Stimulated activated memory B cell treated with anti-CD40 and anti-IgM and Interleukin-4, amounts not matched to agents 10 μg/mL and 1 μg/mL and 100 μg/mL, for 72 hours (primary cell): ENCODE measurements at places on chromosomes 5 and 9.

GRCh38 chr5:178182158-178182876 lies 4.9 kb downstream of the GMCL2 start:
- no peak for ATAC-seq

- ATAC-seq, result no peak
Observed at GRCh38 chr5:54616031-54616430, 98.5 kb downstream of the SNX18 start.

DNA sequence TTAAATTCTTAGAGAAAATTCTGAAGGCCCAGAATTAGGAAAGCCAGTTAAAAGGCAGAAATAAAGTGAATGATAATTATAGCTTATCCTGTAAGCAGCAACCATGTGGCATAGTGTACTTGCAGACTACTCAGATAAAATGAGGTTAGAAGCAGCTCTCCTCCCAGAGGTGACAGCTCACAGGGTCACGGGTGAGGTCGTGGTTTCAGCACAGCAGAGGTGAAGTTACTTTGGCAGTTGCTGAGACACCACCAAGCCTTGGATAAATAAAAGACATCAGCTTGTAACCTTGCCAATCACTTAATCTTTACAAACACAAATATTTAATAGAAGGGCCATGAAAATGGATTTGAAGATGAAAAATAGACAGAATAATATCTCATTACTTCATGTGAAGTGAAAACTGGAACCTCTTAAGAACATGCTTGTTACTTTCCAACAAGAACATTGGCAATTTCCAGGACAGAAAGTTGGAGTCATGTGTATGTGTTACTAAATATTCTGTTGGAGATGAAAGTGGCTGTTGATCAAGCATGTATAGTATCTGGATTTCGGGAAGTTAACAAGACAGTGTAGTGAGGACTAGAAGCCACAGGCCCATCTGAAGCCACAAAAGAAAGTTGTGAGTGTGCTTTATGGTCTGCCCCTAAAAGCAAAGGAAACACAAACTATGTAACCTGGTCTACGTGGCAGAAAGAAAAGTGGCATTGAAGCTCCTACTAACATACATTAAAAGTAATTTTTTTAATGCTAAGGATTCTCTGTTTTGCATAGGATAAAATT lies 134.4 kb downstream of the ERCC6L2 start:
- ATAC-seq, result no peak

DNA sequence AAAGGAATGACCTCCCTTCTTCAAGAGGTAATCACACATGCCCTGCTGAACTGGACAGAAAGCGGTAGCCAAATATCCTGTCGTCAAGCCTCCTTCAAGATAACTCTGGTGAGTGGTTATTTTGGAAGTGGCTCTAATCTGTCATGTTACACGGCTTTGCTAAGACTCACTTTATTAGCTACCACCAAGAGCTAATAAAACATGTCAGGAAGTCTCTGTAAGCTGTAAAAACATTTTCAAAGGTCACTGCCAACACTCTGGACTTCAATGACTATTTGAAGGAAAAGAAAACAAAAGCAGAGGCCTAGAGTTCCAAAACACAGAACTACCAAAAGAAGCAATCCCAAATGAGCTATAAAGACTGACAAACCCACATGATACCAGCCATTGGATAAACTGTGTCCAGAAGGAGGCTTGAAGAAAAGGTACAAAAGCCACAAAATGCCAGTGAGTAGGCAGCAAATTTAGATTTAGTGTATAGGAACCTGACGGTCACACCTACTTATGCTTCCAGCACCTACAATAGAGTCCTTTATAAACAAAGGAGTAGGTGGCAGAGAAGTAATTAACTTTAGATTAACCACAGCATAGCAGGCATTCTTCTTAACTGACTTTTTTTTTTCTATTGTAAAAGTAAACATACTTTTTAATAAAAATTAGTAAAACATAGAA lies 97.3 kb upstream of the EQTN start:
- ATAC-seq, result no peak

- no peak for ATAC-seq
Observed at GRCh38 chr5:154999865-155000264, 13.7 kb upstream of the KIF4B start.

DNA sequence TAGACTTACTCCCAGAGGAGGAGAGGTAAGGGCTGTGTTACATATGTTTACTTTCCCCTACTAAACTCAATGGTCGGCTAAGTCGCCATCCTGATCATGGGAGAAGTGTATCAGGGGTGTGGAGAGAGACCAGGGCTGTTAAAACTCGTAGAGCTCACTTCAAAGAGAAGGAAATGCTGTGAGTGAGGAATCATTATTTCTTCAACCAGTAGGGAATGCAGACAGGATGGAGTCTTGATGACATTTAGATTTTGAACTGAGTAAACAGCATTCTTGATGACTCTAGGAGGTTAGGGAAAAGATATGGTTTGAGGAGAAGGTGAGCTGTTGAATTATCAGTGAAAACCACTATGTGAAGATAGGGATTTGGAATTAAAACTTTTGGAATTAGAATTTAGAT lies 17.3 kb downstream of the RECK start:
- no peak for ATAC-seq

DNA sequence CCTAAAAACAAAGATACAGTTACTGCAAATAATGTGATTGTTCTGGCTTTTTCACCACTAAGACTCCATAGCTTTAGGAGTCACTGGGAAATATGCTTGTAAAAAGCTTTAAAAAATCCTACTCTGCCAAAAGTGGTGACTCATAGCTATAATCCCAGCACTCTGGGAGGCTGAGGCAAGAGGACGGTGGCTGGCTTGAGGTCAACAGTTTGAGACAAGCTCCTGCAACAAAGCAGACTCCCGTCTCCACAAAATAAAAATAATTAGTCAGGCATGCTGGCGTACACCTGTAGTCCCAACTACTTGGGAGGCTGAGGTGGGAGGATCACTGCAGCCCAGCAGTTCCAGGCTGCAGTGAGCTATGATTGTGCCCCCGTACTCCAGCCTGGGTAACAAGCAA lies 406.4 kb downstream of the HTR1A start:
- no peak for ATAC-seq

DNA sequence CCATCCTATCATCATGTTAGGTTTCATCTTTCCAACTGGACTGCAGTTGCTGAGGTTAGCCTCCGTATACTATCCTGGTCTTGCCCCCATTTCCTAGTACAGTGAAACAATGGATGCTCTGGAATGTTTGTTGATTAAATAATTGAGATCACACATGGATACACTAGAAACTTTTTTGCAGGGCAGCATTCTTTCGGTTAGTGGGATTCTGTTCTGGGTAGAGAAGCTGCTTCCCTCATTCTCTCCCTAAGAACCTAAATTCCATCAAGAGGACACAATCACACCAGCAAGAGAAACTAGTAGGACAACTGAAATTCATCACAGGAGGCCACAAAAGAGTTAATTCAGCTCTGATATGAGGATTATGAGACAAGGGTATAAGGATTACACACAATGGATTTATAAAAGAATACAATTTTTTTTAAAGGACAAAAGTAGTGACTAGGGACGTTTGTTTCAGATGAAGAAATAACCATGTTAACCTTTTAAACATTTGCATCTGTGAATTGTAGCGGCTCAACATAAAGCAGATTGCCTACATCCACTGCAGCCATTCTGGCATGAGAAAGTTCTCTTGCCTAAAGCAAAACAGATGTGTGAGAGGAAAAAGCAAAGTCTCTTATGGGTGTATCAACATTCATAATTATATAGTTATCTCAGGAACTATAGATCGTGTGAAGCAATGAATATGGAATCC lies 162.7 kb upstream of the LHFPL2 start:
- ATAC-seq, result no peak

- ATAC-seq, result no peak
Observed at GRCh38 chr5:19626211-19626610, 361.8 kb downstream of the CDH18 start.

DNA sequence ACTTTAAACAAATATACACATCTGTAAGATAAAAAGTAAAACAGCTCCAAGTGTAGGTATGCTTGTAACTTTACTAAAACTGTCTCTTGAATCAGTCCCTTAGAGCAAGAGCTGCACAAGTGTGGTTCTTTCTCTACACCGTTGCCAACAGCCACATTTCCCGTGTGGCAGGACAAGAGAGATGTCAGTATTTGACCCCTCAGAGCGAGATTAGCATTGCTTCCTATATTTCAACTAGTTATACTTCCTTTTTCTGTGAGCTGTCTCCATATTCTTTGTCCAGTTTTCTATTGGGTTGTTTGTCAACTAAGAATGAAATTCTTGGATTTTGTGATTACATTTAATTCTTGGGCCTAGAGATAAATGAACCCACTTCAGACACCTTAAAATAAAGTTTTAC lies 8.0 kb downstream of the PLIN2 start:
- ATAC-seq, result no peak

GRCh38 chr5:167853421-167853820 lies 438.0 kb upstream of the WWC1 start:
- ATAC-seq, result no peak
